NCI-H748 treated with DMSO at 0.1 percent for 48 hours (cell line): ENCODE measurements at places on chromosomes 3 and 15.

- DNase-seq, result no peak
Observed at GRCh38 chr15:38130740-38131498, 121.7 kb upstream of the SPRED1 start.

DNA sequence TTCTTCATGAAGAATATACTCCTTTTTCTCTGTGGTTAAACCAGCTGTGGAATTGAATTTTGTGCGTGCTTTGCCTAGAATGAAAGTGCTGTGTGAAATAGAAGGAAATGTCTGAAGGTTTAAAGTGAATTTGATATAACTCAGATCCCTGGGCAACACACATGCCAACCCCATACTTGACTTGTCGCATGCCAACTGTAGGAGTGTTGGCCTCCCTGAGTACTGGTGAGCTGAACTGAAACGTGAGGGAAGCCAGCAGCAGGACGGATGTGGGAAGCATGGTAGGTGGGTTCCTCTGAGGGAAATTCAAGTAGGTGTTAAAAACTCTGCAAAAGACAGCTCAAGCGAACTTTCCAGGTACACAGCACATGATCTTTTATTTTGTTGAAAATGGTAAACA, 14.7 kb downstream of the FAN1 start:
- DNase-seq, result no peak

DNA sequence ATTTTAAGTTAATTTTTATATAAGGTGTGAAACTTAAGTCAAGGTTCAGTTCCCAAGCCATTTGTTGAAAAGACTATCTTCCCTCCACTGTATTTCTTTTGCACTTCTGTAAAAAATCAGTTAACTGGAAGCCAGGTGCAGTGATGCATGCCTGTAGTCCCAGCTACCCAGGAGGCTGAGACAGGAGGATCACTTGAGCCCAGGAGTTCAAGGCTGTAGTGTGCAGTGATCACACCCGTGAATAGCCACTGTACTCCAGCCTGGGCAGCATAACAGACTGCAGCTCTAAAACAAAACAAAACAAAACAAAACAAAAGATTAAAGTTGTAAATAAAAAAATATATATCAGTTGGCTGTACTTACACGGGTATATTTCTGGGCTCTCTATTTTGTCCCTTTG, 33.1 kb upstream of the SEC22A start:
- DNase-seq, result no peak

DNA sequence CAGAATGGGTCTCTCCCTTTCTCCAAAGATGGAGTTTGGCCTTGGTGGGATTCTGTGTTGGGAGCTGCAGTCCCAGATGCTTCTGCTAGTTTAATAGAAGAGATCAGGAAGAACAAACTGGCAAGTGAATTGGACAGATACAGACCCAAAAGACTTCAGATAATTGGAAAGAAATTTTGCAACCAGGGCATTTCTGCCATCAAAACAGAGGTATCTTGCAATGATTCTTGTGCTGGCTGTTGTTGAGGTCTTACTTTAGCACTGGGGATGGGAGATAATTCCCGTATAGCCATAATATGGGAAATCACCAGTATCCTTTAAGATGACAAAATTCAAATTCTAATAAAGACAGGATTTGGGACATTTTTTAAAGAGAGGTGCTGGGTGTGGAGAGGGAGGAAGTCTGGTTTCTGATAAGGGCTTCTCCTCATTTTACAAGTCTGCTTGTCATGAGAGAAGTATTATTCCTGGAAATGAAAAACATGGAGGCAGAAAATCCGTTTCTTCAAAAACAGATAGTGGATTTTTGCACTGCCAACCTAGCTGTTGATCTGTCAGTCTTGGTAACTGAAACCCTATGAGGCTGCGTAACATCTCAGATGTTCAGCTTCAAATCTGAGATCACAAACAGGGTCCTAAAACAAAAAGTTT, 40.1 kb downstream of the FNDC3B start:
- no peak for DNase-seq

GRCh38 chr3:56424885-56425284, 43.4 kb downstream of the ERC2 start:
- no peak for DNase-seq

- DNase-seq, result peak; percentile 33
Observed at GRCh38 chr3:86774082-86774691, 216.8 kb downstream of the VGLL3 start.

GRCh38 chr3:13483286-13483685, 3.2 kb downstream of the HDAC11 start:
- no peak for DNase-seq

GRCh38 chr3:14976317-14976716, 28.9 kb downstream of the NR2C2 start:
- no peak for DNase-seq

DNA sequence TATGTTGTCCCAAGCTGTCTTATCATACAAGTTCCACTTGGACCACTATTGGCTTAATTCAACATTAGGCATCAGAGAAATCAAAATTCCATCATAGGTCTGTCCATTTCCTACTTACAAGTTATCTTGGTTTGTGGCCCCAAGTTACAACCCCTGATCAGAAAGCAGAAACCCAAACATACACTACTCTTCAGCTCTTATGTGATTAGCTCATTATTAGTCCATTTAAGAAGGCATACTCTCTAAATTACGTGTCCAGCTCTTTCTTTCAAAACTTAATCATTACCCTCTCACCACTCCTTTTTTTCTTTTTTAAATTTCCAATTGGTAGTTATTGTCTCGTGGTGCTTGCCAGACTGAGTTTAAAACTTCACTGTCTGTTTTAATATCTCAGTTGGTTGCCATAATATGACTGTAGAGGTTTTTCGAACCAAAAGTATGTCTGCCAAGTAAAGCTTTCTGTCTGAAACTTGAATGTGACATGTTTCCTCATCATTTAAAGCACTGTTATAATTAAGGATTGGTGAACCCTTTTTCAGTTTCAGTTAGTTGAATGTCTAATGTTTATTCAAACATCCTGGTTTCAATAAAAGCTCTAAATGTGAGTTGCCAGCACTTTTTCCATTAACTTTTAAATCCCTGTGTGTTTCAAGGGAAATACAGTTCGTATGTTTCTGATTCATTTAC, 150.3 kb downstream of the SAMMSON start:
- DNase-seq, result no peak

DNA sequence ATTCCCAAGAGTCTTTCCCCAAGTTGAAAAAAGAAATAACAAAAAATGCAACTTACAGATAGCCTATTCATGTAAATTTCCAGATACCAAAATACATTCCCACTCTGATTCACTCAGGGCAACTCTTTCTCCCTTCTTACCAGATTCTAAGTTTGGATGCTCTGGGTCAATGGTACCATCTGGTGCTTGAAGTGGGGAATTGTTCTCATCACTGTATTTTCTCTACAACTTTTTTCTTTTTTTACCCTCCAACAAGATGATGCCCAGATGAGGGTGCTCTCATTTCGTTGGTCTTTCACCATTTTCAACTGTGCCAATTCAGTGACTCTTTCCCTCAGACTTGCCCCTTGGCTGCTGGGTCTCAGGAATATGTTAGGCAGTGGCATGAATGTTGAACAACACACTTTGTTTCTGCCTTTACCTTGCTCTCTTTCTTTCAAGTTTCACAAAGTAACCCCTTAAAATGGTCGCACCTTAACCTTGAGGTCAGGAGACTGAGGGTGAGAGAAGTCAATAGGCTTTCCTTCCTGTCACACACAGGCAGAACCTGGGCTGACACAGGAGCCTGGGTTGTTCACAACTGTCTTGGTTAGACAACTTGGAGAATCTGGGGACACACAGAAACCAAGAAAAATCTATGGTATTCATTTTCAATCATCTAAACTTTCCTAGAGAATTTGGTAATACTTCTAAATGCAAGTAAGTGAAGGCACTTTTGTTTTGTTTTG, 330.7 kb upstream of the SLCO3A1 start:
- no peak for DNase-seq

- DNase-seq, result no peak
Observed at GRCh38 chr15:81095690-81096365, 38.2 kb upstream of the CFAP161 start.

DNA sequence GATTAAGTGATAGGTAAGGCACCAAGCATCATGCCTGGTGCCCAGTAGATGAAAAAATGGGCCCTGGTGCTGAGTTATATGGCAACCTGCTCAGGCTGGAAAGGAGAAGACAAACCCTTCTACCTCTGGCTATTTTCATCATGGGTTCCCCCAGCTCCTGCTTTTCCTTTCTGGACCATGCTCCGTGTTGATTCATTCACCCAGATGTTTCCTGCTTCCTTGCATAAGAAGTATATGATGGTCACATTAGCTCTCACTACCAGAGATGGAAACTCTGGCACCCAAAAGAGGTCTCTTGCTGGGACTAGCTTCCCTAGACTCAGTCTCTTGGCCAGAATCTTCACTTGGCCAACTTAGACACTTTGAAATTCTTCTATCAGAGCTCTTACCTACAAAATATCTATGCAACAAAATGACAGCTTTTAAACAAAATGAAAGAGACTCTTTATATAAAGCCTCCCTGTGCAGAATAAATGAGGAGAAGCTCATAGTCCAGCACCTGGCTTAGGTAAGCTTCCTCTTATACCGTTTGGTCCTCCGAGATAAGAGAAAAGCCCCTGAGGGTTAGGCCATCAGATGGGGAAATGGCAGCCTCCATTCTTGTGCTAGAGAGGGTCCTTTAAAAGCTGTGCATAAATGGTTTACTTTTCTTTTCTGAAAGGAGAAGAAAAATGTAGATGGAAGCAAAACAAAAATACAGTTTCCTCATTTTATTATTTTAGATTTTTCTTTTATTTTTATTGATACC, 46.8 kb upstream of the MCF2L2 start:
- no peak for DNase-seq

GRCh38 chr3:180615954-180616353, 14.0 kb downstream of the TTC14 start:
- no peak for DNase-seq

GRCh38 chr15:76185716-76186115, 125.6 kb downstream of the ETFA start:
- DNase-seq, result peak; percentile 5

GRCh38 chr3:196634224-196634623, 5.3 kb upstream of the NRROS start:
- no peak for DNase-seq
